ENCODE measurements at places on chromosomes 3 and 15. TPM values are rescaled to one million over a fixed set of nuclear protein-coding genes. Genes with fewer than 3 reads are reported as not detected.

DNA sequence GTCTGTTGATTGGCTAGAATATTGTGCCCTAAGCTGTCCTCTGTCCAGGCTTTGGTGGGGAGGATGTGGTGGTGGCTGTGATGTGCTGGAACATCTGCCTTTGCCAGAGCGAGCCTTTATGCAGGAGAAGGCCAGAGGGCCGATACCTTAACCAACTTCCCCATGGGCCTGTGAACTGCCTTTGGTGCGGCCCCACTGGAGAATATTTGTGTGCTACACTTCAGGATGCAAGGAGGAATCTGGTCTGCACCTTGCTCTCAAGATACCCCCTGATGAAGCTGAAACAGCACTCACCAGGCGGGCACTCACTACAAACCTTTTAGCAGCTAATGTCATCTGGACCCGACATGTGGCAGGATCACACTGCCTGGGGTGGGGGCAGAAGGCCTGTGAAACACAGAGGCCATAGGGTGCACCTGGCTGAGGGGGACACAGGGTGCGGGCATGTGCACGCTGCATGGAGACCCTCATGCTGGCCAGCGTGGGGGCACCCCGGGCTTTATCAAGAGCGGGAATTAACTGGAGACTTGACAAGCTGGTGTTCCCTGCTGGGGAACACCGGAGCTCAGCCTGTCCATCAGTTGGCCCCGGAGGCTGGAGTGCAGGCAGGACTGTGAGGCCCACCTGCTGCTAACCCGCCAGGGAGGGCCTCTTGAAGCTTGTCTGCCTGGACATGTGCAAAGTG, 16.4 kb downstream of the PRR23E start:
- H3K27me3 ChIP-seq: no peaks in the 10 kb centered on the region
- H3K36me3 ChIP-seq: no peaks in the 10 kb centered on the region
- H3K27ac ChIP-seq: no peak overlapping the region
- no peaks in the 10 kb centered on the region for H3K4me1 ChIP-seq

- no peaks in the 10 kb centered on the region for H3K27me3 ChIP-seq
- peak overlapping the region; percentile 3 for H3K27ac ChIP-seq
- no peak for DNase-seq
- no peaks in the 10 kb centered on the region for H3K36me3 ChIP-seq
Measured at GRCh38 chr3:155370764-155371503, 77.5 kb upstream of the STRIT1 start.

DNA sequence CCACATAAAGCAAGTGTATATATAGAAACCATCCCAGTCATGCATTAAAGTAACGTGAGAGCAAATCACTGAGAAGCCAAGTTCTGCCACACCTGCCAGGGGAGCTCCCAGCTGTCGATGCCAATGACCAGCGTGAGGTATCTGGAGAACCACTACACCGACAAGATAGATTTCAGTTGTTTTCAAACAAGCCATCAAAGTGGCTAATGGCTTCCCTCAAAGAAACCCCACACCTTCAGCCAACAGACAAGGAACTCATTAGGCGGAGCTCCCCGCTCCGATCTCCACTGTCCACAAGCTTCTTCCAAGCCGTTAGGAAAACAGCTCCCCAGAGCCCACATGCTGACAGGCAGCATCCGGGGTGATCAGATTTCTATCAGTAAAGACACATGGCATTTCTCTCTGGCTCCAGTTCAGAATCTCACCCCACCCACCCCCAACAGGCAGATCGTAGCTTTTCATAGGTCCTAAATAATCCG, 54.2 kb upstream of the SPATA12 start:
- H3K4me3 ChIP-seq: no peak overlapping the region
- no peaks in the 10 kb centered on the region for H3K36me3 ChIP-seq
- no peak for DNase-seq
- H3K27ac ChIP-seq: peak overlapping the region; percentile 80
- no peaks in the 10 kb centered on the region for H3K27me3 ChIP-seq

The ZNF445 gene
- 5.9 TPM for total RNA-seq

The GOLGA8F gene
- total RNA-seq: not detected

The HYAL2 gene
- total RNA-seq: 198 TPM

The PLEKHO2 gene
- total RNA-seq: 19.4 TPM
